ENCODE measurements at places on chromosomes 2 and 18.

- no peak for DNase-seq
These were observed 165.2 kb downstream of the PTH2R start for GRCh38 chr2:208571764-208572131.

GRCh38 chr2:120568975-120569268 is 166.7 kb upstream of the GLI2 start:
- DNase-seq, result no peak

DNA sequence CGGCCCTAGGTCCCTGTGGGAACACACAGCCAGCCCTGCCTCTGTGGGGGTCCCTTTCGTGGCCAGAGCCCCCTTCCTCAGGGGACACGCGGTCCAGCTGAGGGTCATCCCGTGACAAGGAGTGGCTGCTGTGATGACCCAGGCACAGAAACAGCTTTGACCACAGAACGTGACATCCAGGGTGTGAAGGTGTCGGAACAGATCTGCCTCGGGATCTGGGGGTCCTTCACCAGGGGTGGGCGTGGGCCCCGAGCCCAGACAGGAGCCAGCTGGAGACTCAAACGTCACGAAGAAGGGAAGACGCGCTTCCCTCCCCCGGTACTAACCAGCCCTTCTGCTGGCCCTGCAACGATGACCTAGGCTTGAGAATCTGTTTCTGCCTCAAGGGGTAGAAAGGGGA is 75.9 kb downstream of the NFATC1 start:
- no peak for DNase-seq

- no peak for DNase-seq
These were observed 35.0 kb downstream of the STAT4 start for GRCh38 chr2:191115804-191116203.

- DNase-seq, result no peak
These were observed 479.9 kb upstream of the FANCL start for GRCh38 chr2:58720770-58721697.

GRCh38 chr18:13574761-13575160 is 151.6 kb downstream of the FAM210A start:
- no peak for DNase-seq

DNA sequence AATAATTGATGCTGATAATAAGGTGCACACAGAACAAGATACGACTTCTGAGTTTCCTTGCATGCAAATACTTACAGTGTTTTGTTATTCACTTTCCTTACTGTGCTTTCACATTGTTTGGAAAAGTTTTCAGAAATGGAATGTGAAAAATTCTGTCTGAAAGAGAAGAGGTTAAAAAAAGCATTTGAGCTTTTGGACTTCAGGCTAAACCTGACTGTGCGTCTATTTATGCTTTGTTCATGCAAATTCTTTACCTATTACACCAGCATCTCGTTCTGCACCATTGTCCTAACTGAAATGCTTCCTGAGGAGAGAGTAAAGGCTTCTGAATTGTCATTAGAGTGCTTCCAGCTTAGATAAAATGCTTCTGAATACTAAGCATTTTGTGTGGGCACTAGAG is 61.4 kb downstream of the LHCGR start:
- DNase-seq, result no peak

- DNase-seq, result no peak
These were observed 886.3 kb downstream of the ERBB4 start for GRCh38 chr2:211652327-211652726.

GRCh38 chr2:103898561-103898960 is 955.4 kb upstream of the POU3F3 start:
- no peak for DNase-seq

- no peak for DNase-seq
These were observed 19.4 kb downstream of the KCNIP3 start for GRCh38 chr2:95316466-95317122.

DNA sequence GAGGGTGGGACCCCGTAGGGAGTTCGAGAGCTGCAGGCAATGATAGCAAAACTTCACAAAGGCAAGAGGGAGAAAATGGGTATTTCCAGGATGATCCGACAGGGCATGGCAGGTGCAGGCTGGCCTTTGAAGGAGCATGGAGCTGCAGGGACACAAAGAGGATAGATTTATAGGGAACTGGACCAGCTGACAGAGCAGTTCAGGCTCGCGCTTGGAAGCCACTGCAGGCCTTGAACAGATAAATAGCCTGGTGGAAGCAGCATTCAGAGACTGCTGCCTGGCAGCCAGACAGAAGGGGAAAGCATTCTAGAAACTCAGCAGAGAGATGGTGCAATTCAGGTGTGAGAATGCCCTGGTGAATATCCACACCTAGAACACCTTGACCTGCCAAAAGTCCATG is 29.3 kb upstream of the CREG2 start:
- no peak for DNase-seq

DNA sequence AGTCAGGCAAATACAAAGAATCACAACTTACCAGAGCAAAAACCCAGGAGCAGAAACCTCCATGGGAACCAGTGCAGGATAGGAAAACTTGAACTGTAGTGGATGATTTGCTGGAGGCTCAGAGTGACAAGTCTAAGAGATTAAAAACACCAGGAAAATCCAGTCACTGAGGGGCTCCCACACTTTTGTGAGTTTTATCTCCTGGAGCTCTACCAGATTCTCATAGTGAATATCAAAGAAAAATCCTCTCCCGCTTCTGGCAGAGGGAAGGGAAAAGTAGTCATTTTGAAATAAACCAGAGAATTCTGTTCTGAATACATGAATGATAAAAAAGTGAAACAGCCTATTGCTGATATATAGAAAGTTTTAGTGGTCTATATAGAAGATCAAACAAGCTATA is 23.1 kb downstream of the NABP1 start:
- DNase-seq, result no peak

All from thyroid gland (tissue), 4 donors.